RPMI8226 (cell line): ENCODE measurements at places on chromosomes 2 and 18.

DNA sequence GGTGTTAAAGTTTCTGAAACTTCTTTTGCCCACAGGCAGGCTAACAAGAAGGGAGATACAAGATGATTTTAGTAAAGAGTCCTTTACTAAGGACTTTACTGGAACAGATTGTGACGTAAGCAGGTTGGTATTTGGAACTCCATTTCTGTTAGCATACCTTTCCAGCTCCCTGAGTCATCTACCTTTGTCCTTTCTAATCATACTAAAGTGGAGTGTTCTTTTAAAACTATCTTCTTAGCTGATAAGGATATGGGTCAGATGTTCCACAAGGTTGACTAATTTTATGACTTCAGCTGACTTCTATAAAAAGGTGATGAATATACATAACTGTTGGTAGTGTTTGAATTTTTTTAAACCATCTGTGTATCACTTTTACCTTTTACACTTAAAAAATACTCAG, 21.1 kb downstream of the UGP2 start:
- no peak for DNase-seq

GRCh38 chr2:168210895-168211570, 36.4 kb downstream of the STK39 start:
- no peak for DNase-seq

DNA sequence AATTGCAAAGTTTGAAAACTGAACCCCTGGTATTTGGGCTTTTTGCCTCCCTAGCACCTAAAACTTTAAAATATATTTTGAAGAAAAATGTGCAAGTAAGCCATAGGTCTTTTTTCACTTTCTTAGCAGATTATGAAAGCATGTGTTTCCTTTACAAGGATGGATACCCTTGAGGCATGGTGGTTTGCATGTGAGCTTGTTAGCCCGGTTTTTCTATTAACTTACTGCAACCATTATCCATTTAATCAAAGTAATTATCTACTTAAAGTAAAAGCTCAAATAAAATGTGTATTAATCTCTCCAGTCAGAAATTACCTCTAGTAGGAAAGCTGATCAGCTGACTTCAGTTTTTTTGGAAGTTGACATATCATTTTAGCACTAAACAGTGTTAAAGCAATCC, 140.6 kb downstream of the EML6 start:
- no peak for DNase-seq

GRCh38 chr2:237732790-237733381, 65.7 kb upstream of the RBM44 start:
- no peak for DNase-seq

DNA sequence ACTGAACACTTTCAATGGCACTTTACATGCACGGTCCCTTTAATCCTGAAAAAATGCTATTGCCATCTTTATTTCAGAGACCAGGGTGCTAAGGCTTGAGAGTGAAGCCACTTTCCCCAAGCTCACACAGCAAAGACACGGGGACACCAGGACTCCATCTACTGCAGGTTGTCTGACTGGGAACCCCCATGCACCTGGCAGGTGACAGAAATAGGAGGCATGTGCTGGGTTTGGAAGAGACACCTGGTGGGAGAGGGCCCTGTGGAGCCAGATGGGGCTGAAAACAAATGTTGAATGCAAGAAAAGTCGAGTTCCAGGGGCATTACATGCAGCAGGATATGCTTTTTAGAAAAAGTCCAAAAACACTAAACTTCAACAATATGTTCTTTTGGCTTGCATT, 5.2 kb upstream of the EHD3 start:
- no peak for DNase-seq

DNA sequence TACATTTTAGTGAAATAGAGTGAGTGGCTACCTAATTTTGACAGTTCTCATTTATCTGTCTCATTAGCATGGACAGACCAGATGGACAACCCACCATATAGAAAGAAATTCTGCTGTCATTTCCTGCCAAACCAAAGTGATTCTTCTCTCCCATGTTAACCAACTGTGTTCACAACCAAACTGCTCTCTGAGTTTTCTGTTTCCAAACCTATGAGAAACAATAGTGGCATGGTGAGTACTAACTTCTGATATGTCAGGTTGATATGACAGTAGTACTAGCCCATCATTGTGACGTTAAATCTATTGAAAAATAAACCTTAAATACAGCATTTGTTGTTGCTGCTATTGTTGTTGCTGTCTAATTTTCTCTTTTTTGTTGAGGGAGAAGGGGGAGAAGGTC, 72.7 kb downstream of the IKZF2 start:
- DNase-seq, result no peak

GRCh38 chr2:238801791-238802190, 46.1 kb upstream of the TWIST2 start:
- no peak for DNase-seq
